ENCODE measurements at places on chromosomes 3 and 15.

DNA sequence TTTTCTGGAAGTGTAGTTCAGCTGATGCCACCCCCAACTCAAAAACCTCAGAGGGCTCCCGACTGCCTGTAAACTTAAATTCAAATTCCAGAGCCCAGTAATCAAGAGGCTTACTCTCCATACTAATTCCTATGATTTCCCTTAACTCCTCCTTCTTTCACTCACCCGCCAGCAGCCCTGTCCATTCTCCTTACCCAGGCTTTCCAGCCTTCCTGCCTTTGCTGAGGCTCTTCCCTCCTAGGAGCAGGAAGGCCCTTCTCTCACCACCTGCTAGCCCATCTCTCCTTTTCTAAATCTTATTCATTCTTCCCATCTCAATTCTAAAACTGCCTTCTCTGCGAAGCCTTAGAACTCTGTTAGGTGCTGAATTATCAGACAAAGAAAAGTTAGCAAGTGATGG, 30.4 kb downstream of the RORA start:
- no peak for DNase-seq

DNA sequence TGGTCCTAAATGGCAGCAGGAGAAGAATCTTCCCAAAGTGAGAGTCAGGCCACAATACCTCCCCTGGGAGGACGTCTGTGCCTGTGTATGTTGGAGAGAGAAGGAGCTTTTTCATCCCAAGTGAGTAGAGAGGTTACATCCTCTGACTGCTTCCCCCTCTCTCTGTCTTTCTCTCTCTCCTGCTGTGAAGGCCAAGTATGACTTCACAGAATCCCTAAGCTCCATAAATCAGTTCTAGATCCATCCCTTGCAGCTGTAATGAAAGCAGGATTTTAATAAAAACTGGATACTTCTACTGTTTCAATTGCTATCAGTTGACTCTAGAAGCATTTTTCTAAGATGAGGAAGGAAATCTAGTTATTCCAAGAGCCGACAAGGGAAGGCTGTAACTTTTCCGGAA, 389.1 kb upstream of the PROK2 start:
- DNase-seq = no peak

DNA sequence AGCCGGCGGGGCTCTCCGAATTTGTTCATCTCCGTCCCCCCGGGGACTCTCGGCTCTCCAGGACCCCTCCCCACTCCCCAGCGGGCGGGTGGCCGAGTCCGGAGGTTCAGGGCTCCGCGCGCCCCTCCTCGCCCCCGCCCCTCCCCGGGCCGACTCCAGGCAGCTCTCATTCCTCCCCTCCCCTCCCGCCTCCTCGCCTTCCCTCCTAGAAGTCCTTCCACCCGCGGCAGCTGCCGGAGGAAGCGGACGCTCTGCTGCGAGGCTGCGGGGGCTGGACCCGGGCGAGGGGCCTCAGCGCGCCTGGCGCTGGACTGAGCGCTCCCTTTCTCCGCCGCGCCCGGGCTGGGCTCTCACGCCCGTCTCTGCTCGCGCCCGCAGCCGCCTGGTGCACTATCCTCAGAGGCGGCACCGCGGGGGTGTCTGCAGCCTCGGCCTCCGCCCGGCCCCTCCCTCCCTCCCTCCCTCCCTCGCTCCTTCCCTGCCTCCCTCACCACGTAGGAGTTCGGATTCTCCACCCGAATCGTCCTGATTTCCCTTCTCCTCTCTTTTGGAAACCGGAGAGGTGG, at the start of gene ROBO2:
Gene ROBO2 (plus strand): TSS at position 494 of the 566 bp plus-strand sequence. CDS start 687 bp downstream, outside the sequence.
- no peak for DNase-seq

DNA sequence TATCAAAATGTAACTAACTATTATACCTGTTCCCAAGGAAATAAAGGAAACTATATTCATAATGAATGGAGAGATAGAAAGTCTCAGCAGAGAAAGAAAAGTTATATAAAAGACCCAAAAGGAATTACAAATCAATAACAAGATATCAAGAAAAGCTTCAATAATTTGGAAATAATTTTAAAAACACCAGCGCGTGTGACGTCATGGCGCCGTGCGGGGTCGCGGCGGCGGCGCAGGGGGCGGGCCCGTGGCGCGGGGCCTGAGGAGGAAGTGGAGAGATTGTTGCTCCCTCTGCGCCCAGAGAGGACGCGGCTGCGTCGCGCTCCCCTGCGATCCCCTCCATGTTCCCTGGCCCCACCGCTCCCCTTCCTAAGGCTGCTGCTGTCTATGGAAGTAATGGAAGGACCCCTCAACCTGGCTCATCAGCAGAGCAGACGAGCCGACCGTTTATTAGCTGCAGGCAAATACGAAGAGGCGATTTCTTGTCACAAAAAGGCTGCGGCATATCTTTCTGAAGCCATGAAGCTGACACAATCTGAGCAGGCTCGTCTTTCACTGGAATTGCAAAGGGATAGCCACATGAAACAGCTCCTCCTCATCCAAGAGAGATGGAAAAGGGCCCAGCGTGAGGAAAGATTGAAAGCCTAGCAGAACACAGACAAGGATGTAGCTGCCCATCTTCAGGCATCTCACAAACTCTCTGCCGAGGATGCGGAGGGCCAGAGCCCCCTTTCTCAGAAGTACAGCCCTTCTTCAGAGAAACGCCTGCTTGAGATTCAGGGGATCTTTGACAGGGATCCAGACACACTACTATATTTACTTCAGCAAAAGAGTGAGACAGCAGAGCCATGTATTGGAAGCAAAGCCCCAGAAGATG, 4.1 kb downstream of the XCR1 start:
- DNase-seq = no peak

GRCh38 chr3:197748597-197749314, 927 bp upstream of the FYTTD1 start:
- DNase-seq = no peak

All from 8988T (cell line).